Immature natural killer cell (primary cell): ENCODE measurements at places on chromosomes 11 and 22.
A peak's percentile ranks its signal among the peaks of the same experiment; 100 is the strongest.

GRCh38 chr22:24442352-24442744 lies 14.9 kb downstream of the ADORA2A start:
- DNase-seq, result no peak
- H3K36me3 ChIP-seq, result no peaks in the 10 kb centered on the region
- no peaks in the 10 kb centered on the region for H3K27me3 ChIP-seq
- H3K27ac ChIP-seq, result no peak overlapping the region
- H3K4me3 ChIP-seq, result no peak overlapping the region
- peaks cover 8% of the 10 kb centered on the region for H3K4me1 ChIP-seq

- no peaks in the 10 kb centered on the region for H3K27me3 ChIP-seq
- H3K4me1 ChIP-seq, result no peaks in the 10 kb centered on the region
- no peak overlapping the region for H3K27ac ChIP-seq
- no peak overlapping the region for H3K4me3 ChIP-seq
Measured at GRCh38 chr11:105598371-105598770, 11.5 kb upstream of the GRIA4 start.

- H3K36me3 ChIP-seq, result no peaks in the 10 kb centered on the region
- no peaks in the 10 kb centered on the region for H3K4me1 ChIP-seq
- H3K27me3 ChIP-seq, result peaks cover 4% of the 10 kb centered on the region
- no peak for DNase-seq
- H3K27ac ChIP-seq, result no peak overlapping the region
Measured at GRCh38 chr22:32591620-32592019, 117.0 kb downstream of the FBXO7 start.

DNA sequence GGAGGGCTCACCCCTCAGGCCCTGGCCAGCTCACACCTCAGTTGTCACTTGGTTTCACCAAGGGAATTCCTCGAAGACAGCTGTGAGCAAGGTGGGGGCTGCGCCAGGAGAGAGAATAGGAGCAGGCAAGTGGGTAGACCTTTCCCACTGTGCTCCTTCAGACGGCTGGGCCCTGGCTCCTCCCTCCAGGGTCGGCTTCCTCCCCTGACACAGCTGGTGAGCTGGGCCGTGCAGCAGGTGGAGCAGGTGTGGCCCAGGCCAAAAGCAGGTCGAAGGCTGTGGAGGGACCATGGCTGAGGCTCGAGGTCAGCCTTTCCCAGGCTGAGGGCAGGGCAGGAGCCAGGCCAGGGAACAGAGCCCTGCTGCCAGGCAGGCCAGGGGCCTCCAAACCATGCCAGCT lies 12.5 kb upstream of the MYRF start:
- H3K36me3 ChIP-seq, result no peaks in the 10 kb centered on the region
- no peak overlapping the region for H3K27ac ChIP-seq
- H3K4me1 ChIP-seq, result no peaks in the 10 kb centered on the region
- no peak overlapping the region for H3K4me3 ChIP-seq

GRCh38 chr11:70543611-70544010 lies 145.3 kb downstream of the CTTN start:
- no peak overlapping the region for H3K4me3 ChIP-seq
- no peaks in the 10 kb centered on the region for H3K36me3 ChIP-seq
- no peaks in the 10 kb centered on the region for H3K27me3 ChIP-seq

DNA sequence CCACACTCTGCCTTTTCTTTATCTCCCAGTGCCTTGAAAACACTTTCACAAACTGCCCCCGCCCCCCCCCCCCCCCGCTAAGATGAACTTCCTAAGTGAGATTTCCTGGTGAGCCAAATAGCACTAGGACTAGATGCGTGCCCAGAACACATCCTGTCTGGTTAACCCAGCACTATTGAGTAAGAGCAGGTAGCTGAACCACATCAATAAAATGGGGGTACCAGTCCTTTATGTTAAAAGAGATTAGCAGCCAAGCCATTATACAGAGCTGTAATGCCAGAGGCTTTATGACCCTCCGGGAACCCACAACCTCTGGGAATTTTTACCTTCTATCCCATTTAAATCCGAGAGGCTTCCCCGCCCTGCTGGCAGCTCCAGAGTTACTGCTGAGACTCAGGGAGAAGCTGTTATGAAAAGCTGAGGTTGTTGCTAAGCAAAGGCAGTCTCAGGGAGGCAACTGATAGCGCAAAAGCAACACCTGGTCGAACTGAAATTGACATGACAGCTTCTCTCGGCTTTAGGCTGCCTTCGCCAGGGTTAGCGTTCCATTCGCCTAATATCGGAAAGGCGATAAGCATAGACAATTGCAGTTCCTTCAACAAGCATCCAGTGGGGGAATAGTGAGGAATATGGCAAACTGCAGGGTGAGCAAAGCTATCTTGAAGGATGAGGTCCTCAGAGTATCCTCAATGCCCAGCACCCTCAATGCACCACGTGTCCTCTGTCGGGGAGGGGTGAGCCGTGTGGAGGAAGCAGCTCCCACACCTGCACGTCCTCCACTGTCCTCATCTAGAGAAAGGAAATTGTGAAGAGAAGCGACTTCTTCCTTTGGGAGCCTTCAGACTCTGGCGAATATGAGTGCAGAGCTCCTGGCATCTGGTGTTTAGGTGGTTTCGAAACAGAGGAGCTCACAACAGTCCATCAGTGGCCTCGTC lies 977.0 kb downstream of the NTM start:
- no peak for DNase-seq
- H3K4me1 ChIP-seq, result peaks cover 1% of the 10 kb centered on the region
- H3K27ac ChIP-seq, result no peak overlapping the region
- no peaks in the 10 kb centered on the region for H3K27me3 ChIP-seq
- no peaks in the 10 kb centered on the region for H3K36me3 ChIP-seq

GRCh38 chr11:125333354-125334073 lies 162.6 kb downstream of the FEZ1 start:
- H3K27ac ChIP-seq, result no peak overlapping the region
- no peak overlapping the region for H3K4me3 ChIP-seq
- no peak for DNase-seq
- H3K27me3 ChIP-seq, result no peaks in the 10 kb centered on the region
- no peaks in the 10 kb centered on the region for H3K4me1 ChIP-seq
- no peaks in the 10 kb centered on the region for H3K36me3 ChIP-seq

GRCh38 chr22:26610072-26610958 lies 7.5 kb downstream of the CRYBB1 start:
- peaks cover 46% of the 10 kb centered on the region for H3K4me1 ChIP-seq
- H3K27me3 ChIP-seq, result peaks cover 9% of the 10 kb centered on the region
- DNase-seq, result peak; percentile 63
- no peaks in the 10 kb centered on the region for H3K36me3 ChIP-seq
- peak overlapping the region; percentile 97 for H3K27ac ChIP-seq

DNA sequence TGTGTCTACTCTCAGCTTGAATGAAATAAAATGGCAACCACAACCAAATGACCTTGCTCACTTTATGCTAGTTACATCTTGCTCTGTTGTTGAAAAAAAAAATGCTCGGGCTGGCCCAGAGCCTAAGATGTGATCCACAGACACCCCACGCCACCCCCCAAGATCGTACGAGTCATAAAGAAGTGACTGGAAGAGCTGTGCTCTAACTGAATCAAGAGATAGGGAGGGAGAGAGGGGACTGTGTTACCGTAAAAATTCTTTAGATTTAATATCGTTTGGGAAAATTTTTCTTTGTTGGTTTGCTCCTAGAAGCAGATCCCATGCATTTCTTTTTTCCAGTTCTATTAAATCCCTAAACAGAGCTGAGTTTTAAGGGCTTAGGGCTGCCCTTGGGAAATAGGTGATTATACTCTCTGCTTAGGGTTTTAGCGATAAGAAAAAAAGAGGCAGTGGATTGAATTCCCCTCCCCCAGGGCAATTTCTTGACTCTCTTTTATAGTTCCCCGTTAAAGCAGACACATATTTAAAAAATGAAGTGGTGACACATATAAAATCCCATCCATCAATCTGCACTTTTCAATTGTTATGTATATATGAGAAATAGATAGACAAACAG lies 14.5 kb downstream of the MAML2 start:
- DNase-seq, result no peak
- no peak overlapping the region for H3K4me3 ChIP-seq
- H3K4me1 ChIP-seq, result peaks cover 45% of the 10 kb centered on the region

DNA sequence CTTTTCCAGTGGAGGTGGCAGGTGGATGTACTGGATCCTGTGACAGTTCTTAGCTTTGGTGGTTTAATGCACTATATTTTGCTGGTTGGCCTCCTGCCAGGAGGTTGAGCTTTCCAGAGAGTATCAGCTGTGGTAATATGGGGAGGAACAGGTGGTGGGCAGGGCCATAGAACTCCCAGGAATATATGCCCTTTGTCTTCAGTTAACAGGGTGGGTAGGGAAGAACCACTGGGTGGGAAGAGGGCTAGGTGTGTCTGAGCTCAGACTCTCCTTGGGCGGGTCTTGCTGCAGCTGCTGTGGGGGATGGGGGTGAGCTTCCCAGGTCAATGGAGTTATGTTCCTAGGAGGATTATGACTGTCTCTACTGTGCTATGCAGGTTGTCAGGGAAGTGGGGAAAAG lies 203.8 kb downstream of the DLG2 start:
- no peaks in the 10 kb centered on the region for H3K27me3 ChIP-seq
- no peak for DNase-seq
- no peak overlapping the region for H3K27ac ChIP-seq
